PC-3 (cell line): ENCODE measurements at places on chromosomes 4 and X. TPM values are rescaled to one million over a fixed set of nuclear protein-coding genes. Genes with fewer than 3 reads are reported as not detected.

Gene SLC4A4
- total RNA-seq, result 0.47 and 0.52 TPM in 2 replicates

GRCh38 chr4:27357283-27357682 is 496.6 kb downstream of the STIM2 start:
- DNase-seq, result peak; percentile 41

GRCh38 chrX:150525061-150525919 is 43.1 kb upstream of the MTM1 start:
- no peak for DNase-seq

DNA sequence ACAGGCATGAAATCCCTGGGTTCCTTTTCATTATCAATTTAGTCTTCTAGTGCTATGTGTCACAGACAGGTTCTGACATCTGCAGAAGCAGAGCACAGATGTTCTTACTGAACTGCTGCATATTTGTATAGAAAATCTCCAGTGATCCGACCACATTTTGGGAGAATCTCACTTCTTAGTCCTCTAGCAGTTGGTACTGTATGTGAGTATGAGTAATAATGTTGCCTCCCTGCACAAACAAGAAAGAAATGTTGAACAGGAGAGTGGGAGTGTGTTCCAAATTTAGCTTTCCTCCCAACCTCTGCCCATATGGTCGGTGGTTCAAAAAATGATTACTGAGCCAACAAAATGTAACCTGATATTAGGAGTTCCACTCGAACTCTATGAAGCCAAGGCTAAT is 165.3 kb upstream of the GPC4 start:
- peak; percentile 38 for DNase-seq

Gene GAB1
- total RNA-seq, result 3.3 and 4.9 TPM in 2 replicates

Gene SULT1B1
- 0.04 and 0.17 TPM in 2 replicates for total RNA-seq

DNA sequence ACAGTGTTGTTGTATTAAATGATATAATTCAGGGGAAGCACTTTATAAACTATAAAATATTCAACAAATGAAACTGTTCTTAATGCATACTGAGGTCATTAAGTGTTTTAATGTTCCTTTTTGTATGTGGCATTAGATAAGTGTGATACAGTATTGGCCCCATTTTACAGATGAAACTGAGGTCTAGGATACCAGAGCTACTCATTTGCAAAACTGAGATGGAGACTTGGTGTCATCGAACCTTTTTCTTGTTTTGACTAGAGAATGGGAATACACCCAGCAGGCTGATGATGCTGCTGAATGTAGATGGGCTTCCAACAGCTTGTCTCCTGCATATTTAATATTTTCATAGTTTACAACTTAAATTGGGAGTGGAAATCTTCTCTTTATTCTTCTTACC is 34.6 kb downstream of the TAF1 start:
- no peak for DNase-seq

DNA sequence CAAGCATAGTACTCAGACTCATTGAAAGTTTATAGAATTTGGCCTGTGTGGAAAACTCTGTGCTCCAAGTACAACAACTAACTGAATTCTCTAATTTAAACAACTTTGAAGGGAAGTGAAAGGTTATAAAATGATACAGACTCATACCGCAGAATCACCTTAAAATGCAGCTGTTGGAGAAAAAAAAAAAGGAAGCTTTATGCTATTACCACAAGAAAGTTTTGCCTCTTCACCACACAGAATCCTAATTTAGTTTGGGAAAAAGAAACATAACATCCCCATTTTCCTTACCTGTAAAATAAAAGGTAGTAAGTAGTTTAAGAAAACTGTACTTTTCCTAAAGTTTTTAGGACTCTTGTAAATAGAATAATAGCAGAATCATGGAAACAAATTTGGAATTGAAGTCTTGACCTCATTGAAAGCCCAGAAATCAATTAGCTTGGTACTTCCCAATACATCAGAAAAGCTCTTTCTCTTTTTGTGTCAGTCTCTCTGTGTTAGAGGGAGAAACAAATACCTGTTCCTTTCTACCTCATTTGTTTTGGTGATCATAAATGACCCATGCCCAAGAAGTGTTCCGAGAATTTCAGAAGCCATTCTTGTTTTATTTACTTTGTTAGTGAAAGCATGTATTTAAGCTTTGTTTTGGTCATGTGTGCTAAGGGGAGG is 78.8 kb downstream of the NFKB1 start:
- no peak for DNase-seq

DNA sequence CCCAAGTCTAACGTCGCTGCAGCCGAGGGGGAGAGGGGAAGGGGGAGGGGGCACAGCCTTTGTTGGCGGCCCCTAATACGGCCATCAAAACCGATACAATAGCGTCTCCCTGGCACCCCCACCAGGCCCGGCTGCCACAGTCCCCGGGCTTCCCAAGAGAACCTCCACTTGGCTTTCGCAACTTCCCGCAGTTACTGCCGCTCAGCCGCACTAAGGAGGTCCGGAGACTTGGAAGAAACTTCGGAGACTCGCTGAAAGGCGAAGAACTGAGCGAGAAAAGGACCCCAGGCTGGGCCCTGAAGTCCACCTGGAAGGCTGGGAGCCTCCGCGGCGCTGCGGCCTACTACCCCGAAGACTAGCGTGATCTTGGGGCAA is 2.8 kb downstream of the NKX6-1 start:
- DNase-seq, result no peak

DNA sequence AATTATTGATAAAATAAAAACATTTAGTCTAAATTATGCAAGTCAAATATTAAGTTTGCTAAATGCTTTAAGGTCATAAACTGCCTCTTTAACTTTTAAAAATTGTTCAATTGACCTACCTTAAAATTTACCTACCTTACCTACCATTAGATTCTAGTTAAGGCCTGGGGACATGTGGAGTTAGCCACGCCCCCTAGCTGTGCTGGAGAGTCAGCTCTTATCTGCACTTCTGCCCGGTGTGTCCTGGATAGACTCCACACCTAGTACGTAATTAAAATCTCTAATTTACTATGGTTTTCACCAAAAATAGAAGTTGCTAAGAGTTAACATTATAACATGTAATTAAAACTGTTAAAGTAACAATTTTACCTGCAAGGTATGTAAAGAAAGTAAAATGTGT is 22.7 kb downstream of the TENM3 start:
- no peak for DNase-seq

Gene DCAF8L2
- not detected in 2 replicates for total RNA-seq

DNA sequence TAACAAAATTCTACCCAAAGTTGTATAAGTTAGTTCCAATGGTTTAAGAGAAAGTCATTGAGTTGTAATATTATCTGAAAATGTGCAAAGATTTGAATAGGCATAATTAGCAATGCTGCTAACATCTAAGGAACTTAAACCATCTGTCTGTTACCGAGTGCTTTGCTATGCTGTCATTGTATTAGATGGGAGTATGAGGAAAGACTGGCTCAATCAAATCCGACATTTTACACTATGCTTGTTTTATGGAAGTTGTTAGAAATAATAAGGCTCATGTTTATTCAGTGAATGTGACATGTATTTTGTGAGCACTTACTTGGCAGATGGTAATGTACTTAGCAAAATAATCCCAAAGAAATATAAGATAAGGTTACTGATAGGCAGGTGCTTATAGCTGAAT is 1715.1 kb downstream of the PCDH7 start:
- no peak for DNase-seq

Gene BMX
- total RNA-seq, result not detected in 2 replicates

Gene PASD1
- total RNA-seq, result not detected in 2 replicates

DNA sequence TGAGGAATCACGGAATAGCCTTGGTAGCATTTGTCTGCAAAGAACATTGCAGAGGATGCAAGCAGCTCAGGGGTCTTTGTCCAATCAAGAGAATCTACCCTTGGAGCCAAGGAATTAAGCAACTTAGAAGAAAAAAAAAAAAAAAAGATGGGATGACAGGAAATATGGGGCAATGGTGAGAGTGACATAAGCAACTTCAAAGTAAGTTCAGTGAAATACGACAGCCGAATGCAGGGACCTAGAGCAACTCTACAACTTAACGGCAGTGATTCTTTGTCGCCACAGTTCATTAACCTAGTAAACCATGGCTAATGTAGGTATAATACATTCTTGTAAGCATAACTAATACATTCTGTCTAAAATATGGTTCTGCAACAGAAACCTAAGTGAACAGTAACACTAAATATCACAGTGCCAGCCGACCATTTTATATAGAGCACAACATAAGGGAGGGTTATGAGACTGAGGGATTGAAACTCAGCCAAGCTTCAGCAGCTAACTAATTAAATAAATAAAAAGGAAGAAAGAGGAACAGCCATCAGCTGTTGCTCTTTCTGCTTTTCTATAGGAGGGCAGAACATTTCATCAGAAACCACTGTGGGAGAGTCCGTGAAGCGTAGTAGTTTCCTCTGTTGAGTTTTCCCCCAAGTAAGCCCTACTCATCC is 74.7 kb downstream of the PPARGC1A start:
- DNase-seq, result no peak

DNA sequence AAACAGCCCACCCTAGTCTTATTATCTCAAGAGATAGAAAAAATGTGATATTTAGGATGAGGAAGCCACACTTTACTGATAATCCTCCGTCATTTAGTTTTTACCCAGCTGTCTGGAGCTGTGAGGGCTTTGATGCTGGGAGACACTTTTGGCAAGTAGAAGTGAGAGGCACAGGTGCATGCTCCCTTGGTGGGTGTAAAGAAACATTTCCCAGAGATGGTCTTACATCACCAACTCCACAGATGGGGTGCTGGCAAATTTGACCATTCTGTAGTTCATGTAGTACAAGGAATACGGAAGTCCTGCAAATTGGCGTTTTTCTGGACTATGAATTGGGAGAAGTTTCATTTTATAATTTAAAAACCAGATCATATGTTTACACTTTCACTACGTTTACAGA is 28.5 kb downstream of the TRIM61 start:
- no peak for DNase-seq

Gene MTMR8
- total RNA-seq, result 0.46 and 0.87 TPM in 2 replicates

DNA sequence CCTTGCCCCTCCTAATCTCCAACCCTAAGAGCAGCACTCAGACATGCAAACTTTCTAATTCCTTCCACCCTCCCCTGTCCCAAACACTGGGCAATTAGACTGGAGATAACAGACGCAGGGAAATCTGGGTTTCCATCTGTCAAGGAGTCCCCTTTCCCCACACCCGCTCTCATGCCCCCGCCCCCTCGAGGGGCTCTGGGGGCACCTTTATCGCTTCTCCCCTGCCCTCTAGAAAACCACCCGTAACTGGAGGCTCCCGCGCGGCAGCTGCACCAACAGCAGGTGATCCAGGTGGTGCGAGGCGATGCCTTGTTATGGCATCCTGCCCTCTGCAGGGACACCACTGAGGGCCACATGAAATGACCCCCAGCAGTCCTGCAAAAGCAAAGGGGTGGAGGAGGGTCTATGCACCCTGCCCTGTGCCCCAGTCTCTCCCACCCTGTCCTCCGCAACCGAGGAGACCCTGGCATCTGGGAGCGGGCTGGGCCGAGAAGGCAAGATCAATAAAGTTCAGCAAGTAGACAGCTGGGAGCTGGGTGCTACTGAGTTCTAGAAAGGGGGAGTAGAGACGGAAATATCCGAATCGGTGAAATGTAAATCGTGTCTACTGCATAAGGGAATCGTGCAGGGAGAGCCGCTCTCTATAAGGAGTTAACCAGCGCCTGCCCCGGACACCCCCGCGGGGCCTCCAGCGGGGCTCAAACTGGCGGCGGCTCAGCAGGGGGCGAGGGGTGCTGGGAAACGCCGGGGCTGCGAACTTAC is 1.6 kb downstream of the KCTD8 start:
- no peak for DNase-seq

GRCh38 chr4:189021831-189022230 is 882.6 kb downstream of the TRIML1 start:
- DNase-seq, result peak; percentile 22

- peak; percentile 67 for DNase-seq
Observed at GRCh38 chrX:144586756-144587155, 660.5 kb upstream of the SPANXN1 start.

DNA sequence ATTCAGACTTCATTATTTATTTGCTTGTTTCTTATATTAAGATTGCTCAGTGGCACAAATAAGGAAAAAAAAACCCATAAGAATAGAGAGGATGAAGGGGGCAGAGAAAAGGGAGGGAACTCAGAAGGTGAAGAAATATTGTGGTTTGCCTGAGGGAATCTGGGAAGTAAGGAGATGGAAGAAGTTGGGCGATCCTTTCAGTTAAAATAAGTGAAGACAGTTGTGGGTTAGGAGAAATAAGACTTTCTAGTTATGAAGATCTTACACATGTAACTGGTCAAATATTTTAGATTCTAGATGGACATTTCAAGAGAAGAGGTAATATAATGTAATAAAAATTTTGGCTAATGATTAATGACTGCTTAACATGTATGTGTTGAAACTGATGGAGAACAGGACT is 138.7 kb upstream of the LIMCH1 start:
- no peak for DNase-seq

DNA sequence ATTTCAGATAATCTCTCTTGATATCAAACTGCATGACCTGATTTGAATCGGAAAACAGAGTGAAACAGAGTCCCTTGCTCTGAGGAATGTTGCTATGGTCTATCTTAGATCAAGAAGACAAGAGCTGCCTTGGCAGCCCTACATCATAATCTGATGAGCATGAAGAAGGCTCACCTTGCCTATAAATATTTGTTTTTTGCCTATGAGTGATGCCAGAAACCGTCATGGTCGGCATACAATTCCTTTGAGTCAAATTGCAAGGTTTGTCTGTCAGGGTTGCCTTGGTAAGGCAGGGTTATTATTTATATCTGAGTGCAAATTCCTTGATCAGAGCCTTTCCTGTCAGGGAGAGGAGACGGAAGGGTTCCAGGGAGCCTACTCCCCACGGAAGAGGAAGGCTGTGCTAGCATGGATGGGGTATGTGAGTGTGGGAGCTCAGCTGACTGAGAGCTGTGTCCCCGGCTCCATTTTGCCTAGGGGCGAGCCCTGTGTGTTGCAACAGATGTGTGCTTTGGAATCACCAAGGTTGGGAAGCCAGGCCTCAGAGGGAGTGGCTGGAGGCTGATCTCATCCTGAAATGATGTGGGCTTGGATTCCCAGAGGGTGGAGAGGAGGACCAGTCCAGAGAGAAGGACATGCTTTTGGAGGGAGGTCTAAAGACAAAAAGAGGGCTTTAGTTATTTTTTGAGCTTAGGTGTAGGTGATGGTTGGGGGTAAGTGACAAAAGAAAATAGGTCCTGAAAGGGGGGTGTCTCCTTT is 43.6 kb downstream of the RTL9 start:
- peak; percentile 83 for DNase-seq

GRCh38 chrX:30892591-30892990 is 3.5 kb upstream of the TAB3 start:
- DNase-seq, result peak; percentile 82

Gene CNGA1
- total RNA-seq, result 0.29 and 1.1 TPM in 2 replicates

- DNase-seq, result no peak
Observed at GRCh38 chr4:176539091-176539784, 219.5 kb downstream of the SPCS3 start.

Gene COX18
- 32.8 and 40.0 TPM in 2 replicates for total RNA-seq

GRCh38 chrX:70834589-70834988 is 73.9 kb downstream of the TEX11 start:
- no peak for DNase-seq

- no peak for DNase-seq
Observed at GRCh38 chr4:78781924-78782323, 5.8 kb downstream of the BMP2K start.
